ENCODE measurements at places on chromosomes 13 and 19.

- DNase-seq = no peak
Observed at GRCh38 chr13:79171141-79172061, 234.7 kb downstream of the RBM26 start.

- no peak for DNase-seq
Observed at GRCh38 chr13:89150362-89150761, 1479.2 kb downstream of the SLITRK5 start.

GRCh38 chr13:42367831-42368230 lies 95.9 kb downstream of the AKAP11 start:
- peak; percentile 13 for DNase-seq

GRCh38 chr13:46296921-46297320 lies 85.2 kb downstream of the LRRC63 start:
- peak; percentile 98 for DNase-seq

- no peak for DNase-seq
Observed at GRCh38 chr13:51380269-51380668, 40.8 kb downstream of the SERPINE3 start.

GRCh38 chr13:77637588-77637987 lies 59.9 kb upstream of the SLAIN1 start:
- DNase-seq = no peak

DNA sequence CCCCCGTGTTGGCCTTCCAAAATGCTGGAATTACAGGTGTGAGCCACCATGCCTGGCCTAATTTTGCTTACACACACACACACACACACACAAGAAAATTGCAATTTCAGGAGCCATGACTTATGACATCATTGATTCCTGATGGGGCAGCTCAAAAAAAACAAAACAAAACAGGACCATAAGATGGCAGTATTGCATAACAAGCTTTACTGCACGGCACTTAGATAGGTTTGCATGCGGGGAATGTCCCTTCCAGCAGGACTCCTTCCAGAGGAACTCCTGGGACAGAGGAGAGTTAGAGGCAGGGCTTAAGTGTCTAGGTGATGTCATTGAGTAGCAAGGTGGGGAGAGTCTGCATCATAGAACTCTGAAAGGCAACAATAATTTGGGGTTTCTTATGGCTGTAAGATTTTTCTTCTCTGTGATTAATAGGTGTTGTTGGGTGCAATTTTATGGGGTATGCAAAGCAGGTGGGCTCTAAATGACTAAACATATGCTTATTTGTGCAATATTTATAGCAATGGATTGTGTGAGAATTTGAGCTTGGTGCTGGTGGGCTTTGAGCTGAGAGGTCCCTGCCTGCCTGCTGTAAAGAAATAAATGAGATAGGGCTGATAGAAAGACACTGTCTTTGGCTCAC lies 9.0 kb upstream of the ACSBG2 start:
- peak; percentile 75 for DNase-seq

DNA sequence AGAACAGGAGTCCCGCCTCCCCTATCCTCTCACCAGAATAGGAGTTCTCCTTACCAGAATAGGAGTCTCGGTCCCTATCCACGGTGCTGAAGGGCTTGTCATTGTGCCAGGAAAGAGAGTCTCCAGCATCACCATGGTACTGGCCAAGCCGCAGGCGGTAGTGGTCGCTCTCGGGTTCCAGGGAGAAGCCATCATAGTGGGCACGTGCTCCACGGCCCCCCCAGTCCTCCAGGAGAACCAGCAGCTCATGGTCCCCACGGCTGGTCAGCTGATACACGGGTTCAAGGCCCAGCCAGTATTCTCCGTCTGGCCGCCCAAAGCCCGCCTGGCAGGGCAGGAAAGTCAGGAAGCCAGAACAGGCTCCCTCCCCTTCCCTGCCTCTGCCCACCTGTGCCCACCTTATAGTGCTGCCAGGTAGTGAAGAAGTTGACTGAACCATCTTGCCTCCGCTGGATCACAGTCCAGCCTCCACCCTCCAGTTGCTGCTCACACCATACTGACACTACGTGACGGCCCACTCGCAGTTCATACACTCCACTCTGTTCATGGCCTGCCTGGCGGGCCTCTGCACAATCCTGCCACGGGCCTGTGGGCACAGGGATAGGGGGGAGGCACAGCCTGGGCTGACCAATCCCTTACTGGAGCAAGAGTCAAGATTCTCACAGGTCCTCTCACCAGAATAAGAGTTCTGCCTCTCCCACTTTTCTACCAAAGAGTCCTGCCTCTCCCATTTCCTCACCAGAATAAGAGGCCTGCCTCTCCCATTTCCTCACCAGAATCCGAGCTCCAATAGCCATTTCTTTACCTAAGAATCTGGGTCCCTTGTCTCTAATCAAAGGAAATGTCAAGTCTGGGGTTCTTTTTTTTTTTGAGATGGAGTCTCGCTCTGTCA lies 7.4 kb downstream of the SHFL start:
- DNase-seq = no peak

GRCh38 chr13:97124915-97125809 lies 97.0 kb upstream of the MBNL2 start:
- peak; percentile 84 for DNase-seq

GRCh38 chr13:102863590-102863989 lies 17.8 kb downstream of the ERCC5 start:
- no peak for DNase-seq
